ENCODE measurements at places on chromosomes 5 and 9.

DNA sequence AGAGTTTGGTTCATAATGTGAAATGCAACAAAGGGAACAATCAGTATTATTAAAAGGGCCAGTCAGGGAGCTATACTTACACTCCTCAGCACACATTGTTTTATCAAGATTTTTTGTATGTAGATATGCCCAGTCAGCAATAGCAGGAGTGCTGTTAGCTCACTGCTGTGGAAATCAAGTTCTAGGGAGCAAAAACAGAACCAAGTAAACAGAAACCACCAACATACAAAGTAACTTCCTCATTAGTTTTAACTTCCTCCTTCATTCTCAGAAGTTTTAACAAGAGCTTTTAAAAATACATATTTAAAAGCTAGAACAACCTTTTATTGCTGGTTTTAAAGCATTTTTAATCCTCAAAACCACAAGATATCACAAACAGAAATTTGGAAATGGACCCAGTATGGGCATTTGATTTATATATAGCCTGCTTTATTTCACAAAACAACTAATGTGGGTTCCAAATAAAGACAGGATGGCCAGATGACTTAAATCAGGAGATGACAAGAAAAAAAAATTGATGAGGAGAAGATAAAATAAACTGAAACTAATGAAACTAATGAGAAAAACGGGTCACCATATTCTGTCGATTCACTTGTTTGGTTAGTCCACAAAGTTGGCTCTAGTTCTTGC, 178.5 kb downstream of the ADAMTS12 start:
- no peak for DNase-seq

DNA sequence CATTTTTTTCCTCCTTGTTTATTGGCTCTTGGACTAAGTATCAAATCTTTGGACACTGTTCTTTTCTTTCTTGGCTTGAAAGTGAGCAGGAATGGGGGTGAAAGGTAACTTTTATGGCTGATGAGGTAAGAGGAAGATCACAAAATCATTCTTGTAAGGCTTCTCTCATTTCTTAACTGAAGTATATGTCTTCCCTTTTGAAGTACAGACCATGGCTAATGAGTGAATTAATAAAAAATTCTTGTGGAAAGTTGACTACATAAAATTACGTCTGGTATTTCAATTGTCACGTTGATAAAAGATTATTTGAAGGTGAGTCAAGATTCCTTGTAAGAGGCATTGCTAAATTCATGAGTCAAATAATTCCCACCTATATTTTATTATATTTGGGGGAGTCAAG, 25.1 kb downstream of the VCAN start:
- no peak for DNase-seq

GRCh38 chr5:60636001-60636400, 64.0 kb downstream of the DEPDC1B start:
- no peak for DNase-seq

- DNase-seq: no peak
Observed at GRCh38 chr9:84239343-84239742, 101.2 kb downstream of the SLC28A3 start.

DNA sequence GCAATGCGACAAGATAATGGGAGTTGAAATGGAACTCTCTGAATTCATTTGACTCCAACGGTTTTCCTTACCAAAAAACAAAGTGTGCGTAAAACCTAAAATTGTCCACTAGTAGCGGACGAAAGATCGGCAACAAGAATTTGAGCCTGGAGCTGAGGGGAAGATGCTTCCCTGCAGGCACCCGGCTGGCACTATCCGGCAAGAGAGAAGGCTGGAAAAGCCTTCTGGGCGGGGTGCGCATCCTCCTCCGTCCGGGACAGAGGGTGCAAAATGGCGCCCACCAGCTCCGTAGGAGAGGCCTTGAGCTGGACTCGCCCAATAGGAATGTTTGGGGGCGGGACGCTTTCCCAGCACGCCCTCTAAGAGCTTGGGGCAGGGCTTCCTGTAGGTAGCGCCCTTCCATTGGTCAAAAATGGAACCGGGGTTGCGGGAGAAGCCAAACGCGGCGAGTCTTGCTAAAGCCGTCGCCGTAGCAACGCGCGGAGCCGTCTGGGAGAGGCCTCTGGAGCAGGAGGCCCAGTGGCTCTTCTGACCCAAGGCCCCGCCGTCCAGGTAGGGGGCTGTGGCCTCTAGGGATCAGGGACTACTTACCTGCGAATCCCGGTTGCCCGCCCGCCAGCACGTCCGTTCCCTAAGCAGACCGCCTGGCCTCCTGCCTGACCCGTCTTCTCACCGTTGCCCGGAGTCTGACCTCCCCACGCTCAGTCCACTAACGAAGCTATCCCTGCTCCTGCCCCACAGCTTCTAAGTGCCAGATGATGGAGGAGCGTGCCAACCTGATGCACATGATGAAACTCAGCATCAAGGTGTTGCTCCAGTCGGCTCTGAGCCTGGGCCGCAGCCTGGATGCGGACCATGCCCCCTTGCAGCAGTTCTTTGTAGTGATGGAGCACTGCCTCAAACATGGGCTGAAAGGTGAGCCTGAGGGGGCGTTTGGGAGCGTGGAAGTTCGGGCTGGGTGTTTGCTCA, 9.2 kb downstream of the RUFY1 start:
- peak; percentile 59 for DNase-seq
